ENCODE measurements at places on chromosomes 7 and 10.

DNA sequence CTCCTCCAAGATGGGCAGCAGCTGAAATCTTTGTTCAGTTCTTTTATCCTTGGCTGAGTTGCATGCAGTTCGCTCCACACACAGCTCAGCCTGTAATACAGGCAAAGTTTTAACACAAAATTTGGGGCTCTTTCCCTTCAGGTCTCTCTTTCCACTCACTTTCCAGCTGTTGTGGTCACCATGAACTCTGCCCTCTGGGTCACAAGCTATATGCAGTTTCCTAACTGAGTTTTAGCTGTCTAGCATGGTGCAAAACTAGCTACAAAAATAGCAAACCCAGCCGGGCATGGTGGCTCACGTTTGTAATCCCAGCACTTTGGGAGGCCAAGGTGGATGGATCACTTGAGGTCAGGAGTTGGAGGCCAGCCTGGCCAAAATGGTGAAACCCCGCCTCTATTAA lies 53.2 kb downstream of the ABI1 start:
- no peak for DNase-seq

DNA sequence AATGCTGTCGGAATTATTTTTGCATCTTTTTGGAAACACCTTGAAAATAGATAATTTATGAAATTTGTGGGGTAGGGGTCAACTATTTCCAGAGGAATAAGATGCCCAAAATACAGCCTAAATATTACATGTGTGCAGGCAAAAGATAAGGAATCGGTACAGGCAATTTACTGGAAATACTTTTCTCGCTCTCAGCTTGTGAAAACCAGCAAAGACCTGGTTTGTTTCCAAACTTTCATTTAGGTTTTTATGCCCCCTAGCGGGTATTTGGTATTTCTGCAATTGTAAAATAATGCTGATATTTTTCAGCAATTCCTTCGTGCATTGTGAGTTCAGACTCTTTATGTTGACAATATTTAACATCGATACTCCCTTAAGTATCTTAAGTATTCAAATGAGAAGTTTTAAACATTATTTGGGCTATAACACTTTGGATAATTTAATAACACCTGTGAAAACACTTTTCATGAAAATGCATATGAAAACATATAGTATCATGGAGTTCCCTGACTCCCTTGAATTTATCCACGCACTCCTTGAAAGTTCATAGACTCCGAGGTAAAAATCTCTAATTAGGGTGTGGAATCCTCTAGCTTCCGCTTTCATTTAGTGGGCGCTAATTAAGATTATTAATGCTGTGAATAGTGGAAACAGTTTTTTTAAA lies 132.4 kb downstream of the TSPAN12 start:
- no peak for DNase-seq

- DNase-seq = no peak
Observed at GRCh38 chr7:23472556-23472955, 2.3 kb upstream of the IGF2BP3 start.

- no peak for DNase-seq
Observed at GRCh38 chr10:100983868-100984671, 3.2 kb downstream of the MRPL43 start.

DNA sequence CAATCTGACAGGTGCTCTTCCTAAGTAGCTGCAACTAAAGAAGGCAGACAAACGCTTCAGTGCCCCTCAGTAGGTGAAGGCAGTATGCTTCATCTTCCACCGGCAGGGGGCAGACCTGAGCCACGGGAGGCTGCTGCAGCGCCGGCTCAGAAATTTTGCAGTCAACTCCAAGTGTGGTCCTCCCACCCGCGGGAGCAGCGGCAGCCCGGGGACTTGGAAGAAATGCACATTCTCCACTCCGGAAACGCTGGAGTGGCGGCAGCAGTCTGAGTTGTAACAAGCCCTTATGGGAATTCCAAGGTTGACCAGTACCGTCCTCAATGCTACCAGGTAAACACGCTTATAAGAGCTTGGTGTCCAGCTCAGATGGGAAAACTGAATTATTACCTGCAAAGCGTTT lies 3.4 kb downstream of the IGFBP3 start:
- peak; percentile 59 for DNase-seq

- no peak for DNase-seq
Observed at GRCh38 chr10:105056413-105056812, 415.3 kb downstream of the SORCS3 start.

GRCh38 chr7:102286237-102287110 lies at the start of gene SH2B2:
Gene SH2B2 (plus strand): TSS chr7:102286868. CDS start chr7:102300551, 13,683 bp downstream.
- peak; percentile 27 for DNase-seq

Measured in stimulated activated CD4-positive, alpha-beta T cell treated with anti-CD3 and anti-CD28 coated beads, Interleukin-1b, Interleukin-23, amount 100 ng/mL, for 24 hours (primary cell).